Stimulated activated CD8-positive, alpha-beta memory T cell treated with anti-CD3 and anti-CD28 coated beads, Interleukin-4, amount 100 ng/mL, for 1 hour (primary cell): ENCODE measurements at places on chromosomes 5 and 9.

DNA sequence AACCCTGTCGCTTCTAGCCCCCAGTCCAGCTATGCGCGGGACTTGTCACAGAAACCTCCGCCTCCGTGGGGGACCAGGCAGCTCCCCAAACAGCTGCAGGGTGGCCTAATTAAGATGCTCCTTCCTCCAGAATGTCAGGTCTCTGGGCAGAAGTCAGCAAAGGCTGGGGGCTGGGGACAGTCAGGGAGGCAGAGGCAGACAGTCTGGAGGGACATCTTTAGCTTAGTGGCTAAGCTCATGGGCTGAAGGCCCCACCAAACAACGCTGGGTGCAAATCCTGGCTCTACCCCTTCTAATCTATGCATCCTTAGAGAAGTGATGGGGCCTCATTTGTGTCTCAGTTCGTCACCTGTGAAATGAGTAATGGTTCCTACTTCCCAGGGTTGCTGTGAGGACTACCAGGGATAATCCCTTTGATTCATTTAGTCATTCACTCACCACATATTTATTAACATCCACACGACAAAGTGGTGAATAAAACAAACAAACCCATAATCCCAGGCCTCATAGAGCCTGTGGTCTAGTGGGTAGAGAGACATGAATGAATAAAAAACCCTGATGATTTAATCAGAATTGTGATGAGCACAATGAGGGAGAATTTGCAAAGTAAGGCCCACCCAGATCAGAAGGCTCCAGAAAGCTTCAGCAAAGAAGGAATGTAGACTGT, 20.2 kb upstream of the MED27 start:
- no peak for DNase-seq

DNA sequence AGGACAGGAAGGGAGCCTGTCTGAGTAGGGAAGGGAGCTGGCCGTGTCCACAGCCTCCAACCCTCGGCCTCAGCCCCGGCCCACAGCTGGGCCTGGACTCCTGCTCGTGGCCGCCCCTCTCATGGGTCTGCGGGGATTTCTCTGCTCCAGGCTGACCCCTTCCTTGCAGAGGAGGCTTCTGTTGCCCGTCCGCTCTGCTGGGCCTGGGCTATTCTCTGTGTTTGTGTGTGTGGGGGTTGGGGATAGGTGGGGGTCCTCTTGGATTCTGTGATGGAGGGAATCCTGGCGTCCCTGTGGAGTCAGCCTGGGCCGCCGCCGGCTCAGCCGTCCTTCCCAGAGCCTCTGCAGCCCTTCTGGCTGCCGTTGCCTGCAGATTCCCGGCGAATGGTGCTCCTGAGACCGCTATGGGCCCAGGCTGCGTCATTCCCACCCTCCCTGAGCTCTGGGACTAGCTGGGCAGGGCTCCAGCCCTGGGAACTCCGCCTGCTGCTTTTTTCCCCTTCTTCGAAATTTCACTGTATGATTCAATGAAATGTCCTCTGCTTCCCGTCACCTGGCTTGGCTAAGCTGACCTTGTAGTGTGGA, 64.2 kb downstream of the FGF18 start:
- no peak for DNase-seq

DNA sequence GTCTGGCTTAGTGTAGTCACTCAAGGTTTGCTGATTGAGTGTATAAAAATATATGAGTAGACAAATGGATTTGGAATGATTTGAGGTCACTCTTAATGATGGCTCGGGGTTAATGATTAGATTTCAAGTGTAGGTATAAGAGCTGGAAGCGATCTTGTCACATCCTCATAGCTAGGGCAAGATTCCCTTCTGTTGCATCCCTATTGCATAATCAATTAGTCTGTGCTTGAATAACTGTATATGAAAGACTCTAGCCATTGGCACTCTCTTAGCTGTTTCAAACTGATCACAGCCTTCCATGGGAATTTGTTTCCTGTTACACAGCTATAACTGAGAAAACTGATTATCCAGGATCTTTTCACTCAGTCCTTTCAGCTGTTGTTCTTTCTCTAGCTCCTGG, 811.6 kb downstream of the TLE4 start:
- DNase-seq: no peak

- DNase-seq: no peak
Observed at GRCh38 chr5:90408571-90409317, 812 bp downstream of the CETN3 start.

DNA sequence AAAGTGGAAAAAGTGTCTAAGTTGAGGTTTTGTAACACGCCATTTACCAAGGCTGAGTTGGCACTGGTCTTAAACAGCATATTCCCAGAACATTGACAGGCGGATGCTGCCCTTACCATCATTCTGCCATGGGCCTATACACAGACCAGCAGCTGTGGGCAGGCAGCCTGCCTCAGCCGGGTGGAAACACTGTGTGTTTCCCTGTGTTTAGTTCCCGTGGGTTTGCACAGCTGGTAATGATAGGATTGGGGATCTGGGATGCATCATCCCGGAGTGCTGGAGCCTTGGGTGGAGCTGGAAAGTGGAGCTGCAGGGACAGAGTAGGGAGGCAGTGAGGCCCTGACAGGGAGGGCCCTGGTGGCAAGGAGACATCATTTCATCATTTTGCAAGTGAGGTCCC, 5.5 kb upstream of the FGD3 start:
- DNase-seq: no peak

DNA sequence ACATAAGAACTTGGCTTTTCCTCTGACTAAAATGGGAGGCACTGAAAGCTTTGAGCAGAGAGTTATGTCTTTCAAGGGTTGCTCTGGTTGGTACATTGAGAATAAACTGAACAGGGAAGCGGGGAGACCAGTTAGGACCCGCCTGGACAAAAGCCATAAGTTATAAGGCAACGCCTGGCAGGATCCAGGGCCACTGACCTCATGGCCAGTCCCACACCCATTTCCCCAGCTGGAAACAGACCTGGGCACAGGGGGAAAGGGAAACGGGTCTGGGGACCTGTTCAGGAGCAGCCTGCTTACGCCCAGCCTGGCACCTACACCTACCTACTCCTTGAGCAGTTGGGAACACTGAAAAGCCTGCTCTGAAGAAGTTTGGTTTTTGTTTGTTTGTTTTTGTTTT, 1.3 kb downstream of the SPINK4 start:
- DNase-seq: no peak

GRCh38 chr9:136193891-136194279, 11.0 kb downstream of the LHX3 start:
- DNase-seq: no peak

DNA sequence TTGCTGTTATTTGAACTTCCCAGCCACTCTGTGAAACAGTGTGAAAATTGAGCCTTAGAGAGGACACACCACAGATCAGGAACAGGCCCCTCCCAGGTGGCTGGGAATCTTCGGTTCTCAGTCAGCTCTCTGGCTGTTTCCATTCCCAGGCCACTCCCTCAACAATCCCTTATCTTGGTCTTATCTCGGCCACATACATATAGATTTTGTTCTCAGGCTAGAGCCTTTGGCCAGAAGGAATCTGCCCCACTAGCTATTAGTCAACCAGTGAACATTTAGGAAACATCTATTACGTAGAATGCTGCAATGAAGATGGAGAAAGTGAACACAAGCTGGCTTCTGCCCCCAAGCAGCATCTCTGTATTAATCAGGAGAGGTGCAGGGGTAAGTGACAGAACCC, 21.0 kb upstream of the WWC1 start:
- DNase-seq: no peak

DNA sequence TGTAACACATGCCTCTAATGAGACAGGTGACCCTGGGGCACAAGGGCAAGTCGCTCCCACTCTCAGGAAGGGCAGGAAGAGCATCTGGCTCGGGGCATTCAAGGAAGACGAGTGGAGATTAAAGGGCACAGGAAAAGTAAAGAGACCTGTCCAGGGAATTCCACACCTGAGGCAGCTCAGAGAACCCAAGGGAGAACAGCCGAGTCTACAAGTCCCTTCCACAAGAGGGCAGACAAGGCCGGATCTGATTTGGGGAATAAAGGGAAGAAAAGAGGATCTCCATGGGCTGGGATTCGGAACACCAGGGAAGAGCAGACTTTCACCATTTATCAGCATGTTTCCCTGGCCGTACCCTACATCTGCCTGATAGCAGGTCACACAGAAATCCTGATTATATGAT, 28.1 kb downstream of the GPX3 start:
- no peak for DNase-seq

DNA sequence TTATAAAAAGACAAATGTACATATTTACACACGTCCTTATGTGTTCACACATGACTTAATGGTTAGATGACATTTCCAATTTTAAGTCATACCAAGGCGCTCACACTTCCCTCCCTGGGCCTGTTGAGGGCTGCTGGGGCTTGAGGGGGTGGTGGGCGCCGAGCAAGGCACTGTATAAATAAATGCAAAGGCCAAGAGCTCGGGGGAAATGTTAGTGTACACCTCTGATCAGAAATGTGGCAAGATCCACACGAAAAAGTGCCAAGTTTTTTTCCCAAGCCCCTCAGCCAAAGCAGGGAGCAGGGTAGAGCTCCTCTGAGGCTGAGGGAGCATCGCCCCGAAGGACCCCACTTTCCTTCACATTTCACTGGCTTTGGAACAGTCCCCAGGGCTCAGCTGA, 7.5 kb downstream of the IRF1 start:
- DNase-seq: no peak

DNA sequence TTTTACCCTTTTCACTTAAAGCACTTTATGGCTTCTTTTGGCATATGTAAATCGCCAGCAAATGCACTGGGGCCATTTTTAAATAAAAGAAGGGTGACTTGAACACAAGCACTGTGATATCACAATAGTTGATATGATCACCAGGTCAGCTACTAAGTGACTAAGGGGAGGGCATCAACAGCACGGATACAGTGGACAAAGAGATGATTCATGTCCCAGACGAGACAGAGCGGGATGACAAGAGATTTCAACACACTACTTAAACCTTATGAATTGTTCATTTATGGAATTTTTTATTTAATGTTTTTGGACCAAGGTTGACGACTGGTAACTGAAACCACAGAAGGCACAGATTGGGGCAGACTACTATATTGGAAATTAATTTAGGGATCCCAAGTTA, 54.1 kb downstream of the RORB start:
- DNase-seq: no peak

GRCh38 chr9:70492319-70492777, 77.9 kb upstream of the KLF9 start:
- no peak for DNase-seq

DNA sequence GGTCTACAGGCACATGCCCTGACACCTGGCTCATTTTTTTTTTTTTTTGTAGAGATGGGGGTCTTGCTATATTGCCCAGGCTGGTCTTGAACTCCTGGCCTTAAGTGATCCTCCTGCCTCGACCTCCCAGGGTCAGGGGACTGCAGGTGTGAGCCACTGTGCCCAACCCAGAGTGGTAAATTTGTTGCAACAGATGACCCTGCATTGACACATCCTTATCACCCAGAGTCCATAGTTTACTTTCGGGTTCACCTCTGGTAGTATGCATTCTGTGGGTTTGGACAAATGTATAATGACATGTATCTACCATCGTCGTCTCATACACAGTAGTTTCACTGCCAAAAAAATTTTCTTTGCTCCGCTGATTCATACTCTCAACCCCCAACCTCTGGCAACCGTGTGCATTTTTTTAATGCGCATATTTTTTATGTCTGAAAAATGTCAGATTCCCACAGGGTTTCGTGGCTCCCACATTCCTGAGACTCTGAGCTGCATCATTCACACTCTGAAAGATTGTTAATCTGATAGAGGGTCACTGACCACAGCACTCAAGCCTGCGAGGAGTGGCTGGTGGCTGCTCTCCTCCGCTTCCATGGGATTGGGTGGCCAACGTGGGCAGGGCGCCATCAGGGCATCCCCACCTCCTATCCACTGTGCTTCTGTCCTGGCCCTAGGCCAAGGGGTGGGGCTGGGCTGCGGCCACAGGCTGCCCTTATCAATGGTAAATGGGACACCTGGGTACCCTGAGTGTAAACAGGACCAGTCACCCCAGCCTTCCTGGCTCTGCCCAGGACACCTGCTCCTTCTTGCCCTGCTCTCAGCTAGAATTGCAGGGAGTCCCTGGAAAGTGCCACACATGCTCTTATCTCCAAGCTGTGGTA, 9.6 kb downstream of the NDST1 start:
- DNase-seq: no peak
